ENCODE measurements at places on chromosomes 1 and 21.

DNA sequence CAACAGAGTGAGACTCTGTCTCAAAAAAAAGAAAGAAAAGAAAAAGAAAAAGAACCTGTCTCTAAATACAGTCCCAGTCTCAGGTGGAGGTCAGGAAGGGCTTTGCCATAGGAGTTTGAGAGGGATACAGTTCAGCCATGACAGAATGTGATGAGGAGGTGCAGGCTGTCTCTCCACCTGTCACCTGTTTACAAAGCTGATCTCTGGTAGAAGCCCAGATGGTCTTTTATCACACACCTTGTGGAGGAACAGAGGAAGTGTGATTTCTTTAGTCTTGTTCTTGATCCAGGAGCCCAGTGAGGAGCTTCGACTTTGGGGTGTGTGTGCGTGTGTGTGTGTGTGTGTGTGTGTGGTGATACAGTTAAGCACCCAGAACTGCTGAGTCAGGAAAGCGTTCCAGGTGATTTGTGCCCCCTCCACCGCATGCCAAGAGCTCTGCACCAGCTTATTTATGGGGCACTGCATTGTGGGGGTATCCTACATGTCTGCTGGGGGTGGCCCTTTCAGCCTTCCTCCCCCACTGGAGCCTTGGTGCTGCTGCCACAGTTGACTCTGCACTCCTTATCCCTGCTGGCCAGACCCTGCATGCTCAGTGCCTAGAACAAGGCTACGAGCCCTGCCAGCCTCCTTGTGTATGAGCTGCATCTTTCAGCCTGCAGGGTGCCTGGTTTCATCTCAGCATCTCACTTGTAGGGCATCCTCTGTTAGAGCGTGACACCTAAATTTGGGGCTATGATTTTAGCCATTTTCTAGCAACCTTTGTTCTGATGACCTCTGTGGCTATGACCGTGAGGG lies 19.3 kb downstream of the DOP1B start:
- no peak for DNase-seq

- no peak for DNase-seq
Measured at GRCh38 chr21:35203093-35203977, 154.2 kb upstream of the RUNX1 start.

DNA sequence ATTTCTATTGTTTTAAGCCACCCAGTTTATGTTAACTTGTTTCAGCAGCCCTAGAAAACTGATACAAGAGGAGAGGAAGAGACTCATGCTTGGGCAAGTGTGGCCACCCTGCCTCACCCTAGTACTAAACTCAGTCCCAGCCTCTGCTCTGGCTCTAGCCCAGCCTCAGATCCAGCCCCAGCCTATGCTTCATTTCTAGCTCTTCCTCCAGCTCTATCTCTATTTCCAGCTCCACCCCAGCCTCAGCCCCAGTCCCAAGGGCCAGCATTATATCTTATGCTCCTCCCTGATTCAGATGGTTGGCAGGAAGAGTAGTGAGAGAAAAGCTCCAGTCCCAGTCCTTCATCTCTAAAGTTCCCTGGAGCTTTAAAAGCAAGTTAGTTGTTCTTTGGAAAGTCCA lies 535.5 kb downstream of the PTPRC start:
- DNase-seq = peak; percentile 63

GRCh38 chr1:41476807-41477361 lies 7.6 kb downstream of the EDN2 start:
- no peak for DNase-seq

DNA sequence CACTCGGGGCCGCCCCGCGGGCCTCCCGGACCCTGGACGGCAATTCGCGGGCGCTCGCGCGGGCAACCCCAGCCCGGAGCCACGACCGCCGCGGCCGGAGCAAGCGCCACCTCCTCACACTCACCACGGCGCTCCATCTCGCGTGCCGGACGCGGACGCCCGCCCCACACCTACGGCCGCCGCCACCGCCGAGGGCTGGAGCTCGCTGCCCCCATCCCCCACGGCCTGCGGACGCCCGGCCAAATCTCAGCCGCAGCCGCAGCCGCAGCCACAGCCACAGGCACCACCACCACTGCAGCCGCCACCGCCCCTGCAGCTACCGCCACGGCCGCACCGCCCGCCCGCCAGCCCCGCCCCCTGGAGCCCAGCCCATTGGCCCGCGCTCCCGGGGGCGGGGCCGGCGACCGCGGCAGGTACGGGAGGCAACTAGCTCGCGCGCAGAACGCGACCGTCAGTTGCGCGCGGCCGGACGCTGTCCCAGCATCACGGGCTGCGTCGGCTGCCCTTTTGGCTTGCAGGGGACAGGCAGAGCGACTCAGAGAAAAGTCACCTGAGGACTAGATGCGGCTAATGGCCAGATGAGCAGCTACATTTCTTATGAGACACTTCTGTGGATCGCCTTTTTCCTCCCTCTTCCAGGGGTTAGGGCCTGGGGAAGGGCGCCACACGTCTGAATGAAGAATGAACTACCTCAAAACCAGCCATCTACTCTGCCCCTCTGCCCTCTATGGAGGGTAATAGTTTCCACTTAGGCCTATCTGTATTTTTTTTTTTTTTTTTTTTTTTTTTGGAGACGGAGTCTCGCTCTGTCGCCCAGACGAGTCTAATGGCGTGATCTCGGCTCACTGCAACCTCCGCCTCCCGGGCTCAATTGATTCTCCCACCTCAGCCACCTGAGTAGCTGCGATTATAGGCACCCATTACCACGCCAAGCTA lies at the start of gene ARHGAP29:
Gene ARHGAP29 (minus strand): TSS at position 294 of the 936 bp plus-strand sequence. CDS start 5,973 bp downstream, outside the sequence.
- no peak for DNase-seq

Data from OCI-M1 (cell line).